ENCODE measurements at places on chromosomes 6 and 20. TPM values are rescaled to one million over a fixed set of nuclear protein-coding genes. Genes with fewer than 3 reads are reported as not detected.

DNA sequence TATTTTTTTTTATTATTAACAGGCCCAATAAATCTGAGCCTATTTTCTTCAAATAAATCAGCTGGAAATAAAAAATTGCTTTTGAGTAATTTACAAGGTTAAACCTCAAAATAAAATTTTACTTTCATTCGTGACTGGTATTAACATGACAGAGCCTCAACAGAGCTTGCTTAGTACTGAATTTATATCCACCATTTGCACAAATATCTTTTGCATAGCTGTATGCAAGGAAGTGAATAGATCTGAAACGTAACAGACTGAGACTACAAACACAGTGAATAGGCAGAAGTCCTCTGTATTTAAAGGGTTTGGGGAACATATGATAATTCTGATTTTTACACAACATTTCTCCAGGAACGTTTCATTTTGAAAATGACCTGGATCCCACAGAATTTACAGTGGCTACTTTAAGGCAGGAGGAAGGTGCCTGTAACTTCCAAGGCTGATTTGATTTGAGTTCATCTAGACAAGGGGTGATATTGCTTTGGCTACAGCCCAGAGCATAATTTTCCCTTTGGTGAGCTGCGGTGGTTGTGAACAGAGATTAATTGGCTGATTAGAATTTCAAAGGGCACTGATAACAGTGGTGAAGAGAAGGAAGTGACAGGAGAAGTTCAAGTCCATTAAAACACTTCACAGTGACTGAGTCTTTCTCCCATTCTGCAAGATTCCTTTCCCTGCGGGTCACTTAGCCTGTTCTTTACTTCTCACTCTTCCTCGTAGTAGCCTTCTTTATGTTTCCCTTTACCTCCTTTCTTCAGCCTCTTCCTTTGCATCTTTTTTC, 121.2 kb upstream of the SASH1 start:
- DNase-seq: no peak

DEFB132 gene
- total RNA-seq: not detected

DNA sequence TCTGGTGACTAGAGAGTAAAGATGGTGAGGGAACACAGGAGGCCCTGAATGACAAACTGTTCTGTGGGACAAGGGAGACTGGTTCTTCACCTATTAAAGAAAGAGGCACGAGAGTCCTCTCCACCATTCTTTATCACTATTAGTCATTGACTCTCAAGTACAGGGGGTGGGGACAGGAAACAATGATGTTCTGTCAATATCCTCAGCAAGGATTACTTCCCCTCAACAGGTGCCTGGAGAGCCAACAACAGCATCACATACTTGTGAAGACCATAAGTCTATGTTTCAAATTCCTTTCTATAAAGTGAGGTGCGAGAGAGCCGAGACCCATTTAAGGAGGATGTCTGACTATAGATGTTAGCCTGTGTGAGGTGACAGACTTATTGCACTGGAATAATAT, 72.4 kb upstream of the TBC1D7 start:
- no peak for DNase-seq

ROS1 gene
- 0.47 TPM for total RNA-seq

- DNase-seq: no peak
Measured at GRCh38 chr6:118223316-118223715, 316.3 kb downstream of the SLC35F1 start.

- DNase-seq: no peak
Measured at GRCh38 chr20:54156522-54156921, 17.3 kb downstream of the CYP24A1 start.

GRCh38 chr6:71727632-71728294, 158.6 kb upstream of the RIMS1 start:
- no peak for DNase-seq

DNA sequence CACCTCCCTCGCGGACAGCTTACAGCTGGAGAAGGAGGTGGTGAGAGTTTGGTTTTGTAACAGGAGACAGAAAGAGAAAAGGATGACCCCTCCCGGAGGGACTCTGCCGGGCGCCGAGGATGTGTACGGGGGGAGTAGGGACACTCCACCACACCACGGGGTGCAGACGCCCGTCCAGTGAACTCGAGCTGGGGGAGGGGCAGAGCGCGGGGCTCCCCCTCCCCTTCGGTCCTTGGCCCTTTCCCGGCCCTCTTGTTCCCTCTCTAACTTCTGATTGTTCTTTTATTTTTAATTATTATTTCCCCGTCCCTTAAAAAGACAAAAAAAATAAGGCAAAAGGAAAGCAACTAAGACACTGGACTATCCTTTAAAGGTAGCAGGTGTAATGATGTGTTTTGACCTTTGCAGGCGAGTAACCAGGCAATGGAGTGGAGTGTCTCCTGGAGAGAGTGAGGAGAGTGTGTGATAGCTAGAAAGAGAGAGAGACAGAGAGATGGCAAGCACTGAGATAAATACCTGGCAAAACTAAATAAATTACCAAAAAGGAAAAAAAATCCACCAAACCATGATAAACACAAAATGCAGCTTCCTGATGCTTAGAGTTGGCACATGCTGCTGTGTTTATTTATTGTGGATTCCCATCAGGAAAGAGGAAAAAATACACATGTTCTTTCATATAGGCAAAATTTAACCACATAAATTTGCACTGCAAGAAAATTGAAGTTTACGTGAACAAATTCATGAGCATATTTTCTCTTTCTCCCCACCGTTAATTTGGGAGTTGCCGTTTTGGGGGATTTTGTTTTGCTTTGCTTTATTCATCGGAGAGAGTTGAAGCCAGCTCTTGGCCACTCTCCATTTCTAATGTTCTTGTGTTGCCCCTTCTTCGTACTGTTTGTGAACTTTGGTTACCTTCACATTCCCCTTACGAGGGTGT, 1.9 kb downstream of the POU3F2 start:
- DNase-seq: no peak

DNA sequence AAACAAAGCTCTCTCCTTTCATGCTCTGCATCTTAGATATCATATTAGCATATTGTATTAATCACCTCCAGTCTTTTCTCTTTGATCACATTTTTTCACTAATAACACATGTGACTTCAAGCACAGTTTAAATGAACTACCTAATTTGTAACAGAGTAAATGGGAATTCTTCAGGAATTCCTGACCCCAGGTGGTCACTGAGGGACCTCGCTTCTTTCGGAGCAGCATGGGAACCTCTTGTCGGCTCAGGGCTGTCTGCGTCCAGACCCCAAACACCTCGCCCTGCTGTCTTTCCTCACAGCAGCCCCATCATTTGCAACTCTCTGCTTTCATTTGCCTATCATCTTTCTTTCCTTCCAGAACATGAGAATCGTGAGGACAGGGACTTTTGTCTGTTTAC, 103.5 kb downstream of the DACT2 start:
- no peak for DNase-seq

DNA sequence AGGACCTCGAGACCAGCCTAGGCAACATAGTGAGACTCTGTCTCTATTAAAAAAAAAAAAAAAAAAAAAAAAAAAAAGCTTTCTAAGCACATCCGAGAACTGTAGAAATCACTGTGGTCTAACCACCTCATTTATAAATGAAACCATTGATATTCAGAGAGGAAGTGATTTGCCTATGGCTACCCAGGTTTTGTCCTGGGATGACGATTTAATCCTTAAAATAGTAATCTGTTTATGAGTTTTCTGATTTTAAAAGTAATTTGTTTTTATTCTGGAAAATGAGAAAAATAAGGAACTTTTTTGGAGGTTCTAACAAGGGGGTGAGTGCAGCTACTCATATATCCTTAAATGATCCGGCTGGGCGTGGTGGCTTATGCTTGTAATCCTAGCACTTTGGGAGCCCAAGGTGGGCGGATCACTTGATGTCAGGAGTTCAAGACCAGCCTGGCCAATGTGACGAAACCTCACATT, 6.5 kb upstream of the BTN3A2 start:
- no peak for DNase-seq

GRCh38 chr6:168699631-168700295, 258.8 kb downstream of the SMOC2 start:
- no peak for DNase-seq

DNA sequence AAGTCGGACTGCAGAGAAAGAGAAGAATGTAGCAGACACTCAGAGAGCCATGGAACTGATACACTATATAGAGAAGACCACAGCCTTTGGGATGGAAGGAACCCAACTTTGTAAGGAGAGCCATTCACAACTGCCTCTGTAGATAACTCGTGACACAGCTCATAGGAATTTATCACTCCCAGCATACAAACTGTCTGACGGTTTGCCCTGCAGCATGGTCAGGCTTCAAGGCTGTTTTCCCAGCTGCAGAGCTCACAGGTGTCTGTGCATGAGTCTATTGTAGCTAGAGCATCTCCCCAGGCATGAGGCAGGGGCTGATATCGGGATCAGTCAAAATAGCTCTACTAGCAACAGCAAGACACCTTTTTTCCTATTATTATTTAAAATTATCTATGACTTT, 130.5 kb upstream of the DTNBP1 start:
- DNase-seq: peak; percentile 38

DNA sequence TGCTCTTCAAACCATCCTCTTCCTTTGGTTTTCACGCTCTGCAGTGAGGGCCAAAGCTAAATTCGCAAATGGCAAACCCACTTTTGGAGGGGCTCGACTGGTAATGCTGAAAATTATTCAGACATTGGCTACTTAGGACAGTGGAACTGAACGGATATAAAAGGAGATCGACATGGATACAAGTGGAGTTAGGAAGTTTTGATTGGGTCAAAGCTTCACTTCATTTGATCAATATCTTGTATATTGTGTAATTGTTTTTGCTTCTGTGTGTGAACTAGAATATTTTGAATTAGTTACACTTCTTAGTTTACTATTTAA, 1.2 kb downstream of the FAM8A1 start:
- DNase-seq: no peak

GRCh38 chr6:157323255-157323965, at the start of gene TMEM242:
TSS of gene TMEM242 (minus strand) at chr6:157323519. CDS start at chr6:157323499, 20 bp downstream.
- DNase-seq: peak; percentile 88

DNA sequence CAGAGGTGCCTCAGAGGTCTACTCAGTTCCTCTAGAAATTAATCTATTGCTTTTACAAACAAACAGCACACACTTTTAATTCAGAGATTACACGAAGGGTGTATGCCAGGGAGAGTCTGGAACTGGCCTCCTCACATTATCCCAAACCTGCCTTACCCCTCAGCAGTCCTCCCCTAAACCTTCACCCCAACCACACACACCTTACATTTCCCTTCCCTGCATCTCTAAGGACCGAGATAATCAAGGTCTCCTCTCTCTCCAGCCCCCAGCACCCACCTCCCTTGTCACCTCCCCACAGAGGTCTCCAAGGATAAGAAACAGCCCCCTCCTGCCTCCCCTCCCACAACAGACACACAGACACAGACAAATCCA, 6.1 kb downstream of the HLA-DRB1 start:
- no peak for DNase-seq

DNA sequence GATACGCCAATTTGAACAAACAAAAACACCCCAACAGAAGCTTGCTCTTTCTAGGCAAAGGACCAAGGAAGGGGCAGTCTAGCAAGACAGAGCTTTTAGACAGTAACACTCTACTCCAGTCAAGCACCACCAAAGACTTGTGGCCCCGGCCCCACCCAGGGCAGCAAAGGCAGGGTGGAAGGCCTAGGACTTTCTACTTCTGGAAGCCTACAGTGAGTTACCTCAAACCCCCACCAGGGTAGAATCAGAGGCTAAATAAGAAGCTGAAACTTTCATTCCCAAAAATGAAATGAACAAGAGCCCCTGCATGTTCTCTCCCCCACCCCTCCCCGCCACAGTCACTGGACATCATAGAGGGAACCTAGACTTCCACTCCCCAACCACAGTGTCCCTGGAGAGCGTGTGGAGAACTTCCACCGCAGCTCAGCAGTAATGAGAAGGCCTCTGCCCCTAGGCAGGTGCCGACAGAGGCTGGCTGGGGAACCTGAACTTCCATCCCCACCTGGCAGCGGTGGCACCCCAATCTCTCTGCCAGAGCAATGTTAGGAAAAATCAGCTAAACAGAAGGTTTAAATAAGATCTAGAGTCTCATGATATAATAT, 40.0 kb downstream of the KATNA1 start:
- DNase-seq: no peak

OXT gene
- total RNA-seq: not detected

DNA sequence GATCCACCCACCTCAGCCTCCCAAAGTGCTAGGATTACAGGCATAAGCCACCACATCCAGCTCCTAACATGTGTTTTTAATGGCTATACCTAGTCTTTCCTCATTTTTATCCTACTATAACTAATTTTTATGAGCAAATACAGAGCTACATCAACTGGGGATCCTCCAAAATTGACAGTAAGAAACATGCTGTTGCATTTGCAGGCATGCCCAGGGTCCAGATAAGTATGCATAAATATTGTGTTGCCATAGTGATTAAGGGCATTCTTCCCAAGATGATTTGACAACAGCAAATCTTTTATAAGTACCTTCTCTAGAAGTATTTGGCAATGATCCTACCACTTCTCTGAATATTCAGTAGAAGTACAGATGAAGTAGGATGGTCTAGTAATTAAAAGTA, 41.9 kb upstream of the MOXD1 start:
- no peak for DNase-seq

DNA sequence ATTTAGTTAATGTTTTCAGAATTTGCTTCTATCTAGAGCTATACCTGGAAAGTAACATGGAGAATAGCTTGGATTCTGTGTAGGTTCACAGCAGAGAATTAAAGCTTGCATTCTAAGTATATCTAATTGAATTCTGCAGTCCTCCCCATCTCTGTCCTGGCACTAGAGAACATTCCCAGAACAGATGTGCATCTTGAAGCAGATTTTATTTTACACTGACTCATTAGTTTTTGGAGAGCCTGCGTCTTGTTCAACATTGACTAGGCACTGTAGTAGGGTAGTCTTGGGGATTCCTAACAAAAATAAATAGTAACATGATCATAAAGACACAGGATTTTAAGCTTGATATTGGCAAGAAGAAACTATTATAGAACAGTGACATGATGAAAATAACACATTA, 36.2 kb upstream of the BAG2 start:
- DNase-seq: no peak

- DNase-seq: no peak
Measured at GRCh38 chr6:39128106-39128505, 13.1 kb upstream of the SAYSD1 start.

DNA sequence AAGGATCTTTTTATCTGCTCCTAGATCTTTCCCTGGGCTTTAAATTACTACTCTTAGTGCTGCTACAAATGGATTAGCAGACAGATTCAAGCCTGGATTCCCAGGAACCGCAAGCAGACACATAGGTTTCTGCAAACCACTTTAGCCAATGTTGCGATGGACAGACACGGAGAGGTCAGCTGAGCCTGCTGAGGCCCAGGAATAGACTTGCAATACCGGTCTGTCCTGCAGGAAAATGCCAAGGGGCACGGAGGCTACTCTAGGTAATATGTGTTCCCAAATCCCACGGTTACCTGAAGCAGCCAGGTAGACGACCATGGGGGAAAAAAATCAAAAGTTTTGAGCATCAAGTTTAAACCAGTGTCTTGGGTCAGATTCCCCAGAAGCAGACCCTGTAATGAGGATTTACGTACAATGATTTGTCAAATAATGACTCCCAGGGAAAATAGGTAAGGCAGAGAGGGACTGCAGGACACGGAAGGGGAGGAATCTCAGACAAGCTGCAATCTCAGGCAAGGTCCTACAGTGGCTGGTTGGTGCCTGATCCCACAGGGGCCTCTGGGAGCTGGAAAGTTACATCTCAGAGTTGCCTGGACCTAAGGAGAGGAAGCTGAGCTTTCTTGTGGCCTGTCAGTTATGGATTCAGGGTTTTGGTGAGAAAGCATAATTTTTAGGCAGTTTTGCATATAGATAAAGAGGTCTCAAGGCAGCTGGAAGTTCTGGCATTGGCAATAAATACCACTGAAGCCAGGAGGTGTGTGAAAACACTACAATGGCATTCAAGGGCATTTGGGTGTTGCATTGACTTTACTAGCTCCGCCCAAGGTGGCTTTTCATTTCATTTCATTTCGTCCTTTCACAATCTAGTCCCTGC, 12.5 kb downstream of the OTOR start:
- no peak for DNase-seq

CUTA gene
- 347 TPM for total RNA-seq
